ENCODE measurements at places on chromosomes 6 and 20. TPM values are rescaled to one million over a fixed set of nuclear protein-coding genes. Genes with fewer than 3 reads are reported as not detected.

GRCh38 chr20:58603721-58604120 is 47.4 kb upstream of the STX16 start:
- H3K4me1 ChIP-seq, result no peaks in the 10 kb centered on the region
- no peaks in the 10 kb centered on the region for H3K27me3 ChIP-seq
- no peak overlapping the region for H3K4me3 ChIP-seq
- no peak for DNase-seq
- no peaks in the 10 kb centered on the region for H3K36me3 ChIP-seq
- H3K27ac ChIP-seq, result no peak overlapping the region

- H3K4me3 ChIP-seq, result peak overlapping the region; percentile 90
- H3K27ac ChIP-seq, result peak overlapping the region; percentile 94
- H3K36me3 ChIP-seq, result peaks cover 7% of the 10 kb centered on the region
Observed at GRCh38 chr20:59161721-59162120, 1.9 kb upstream of the ZNF831 start.

- peak overlapping the region; percentile 98 for H3K27ac ChIP-seq
- peaks cover 41% of the 10 kb centered on the region for H3K4me1 ChIP-seq
Observed at GRCh38 chr6:29965873-29966601, 23.7 kb downstream of the HLA-A start.

DNA sequence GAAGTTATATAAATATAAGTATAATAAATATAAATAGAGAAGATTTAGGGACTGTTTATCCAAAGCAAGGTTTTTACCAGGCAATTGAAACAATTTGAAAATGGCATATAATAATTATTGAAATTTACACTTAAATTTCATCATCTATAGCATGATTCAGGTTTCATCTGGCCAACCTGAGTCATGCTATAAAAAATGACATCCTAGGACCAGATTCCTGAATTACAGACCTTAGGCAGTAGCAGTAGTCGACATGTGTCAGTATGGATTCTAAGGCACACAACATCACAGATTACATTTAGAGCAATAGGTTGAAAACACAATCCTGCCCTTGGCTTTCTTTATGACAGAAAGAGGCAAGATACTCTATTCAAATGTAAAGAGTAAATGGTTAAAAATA is 592.3 kb downstream of the PHF3 start:
- no peak overlapping the region for H3K27ac ChIP-seq
- DNase-seq, result no peak
- no peak overlapping the region for H3K4me3 ChIP-seq
- no peaks in the 10 kb centered on the region for H3K4me1 ChIP-seq
- H3K27me3 ChIP-seq, result no peaks in the 10 kb centered on the region

Gene CST2
- not detected for total RNA-seq

Measured in activated naive CD4-positive, alpha-beta T cell treated with anti-CD3 and anti-CD28 coated beads for 36 hours (primary cell).